ENCODE measurements at places on chromosomes 4 and X.

- no peak for DNase-seq
Observed at GRCh38 chr4:145670422-145670821, 9.5 kb upstream of the C4orf51 start.

DNA sequence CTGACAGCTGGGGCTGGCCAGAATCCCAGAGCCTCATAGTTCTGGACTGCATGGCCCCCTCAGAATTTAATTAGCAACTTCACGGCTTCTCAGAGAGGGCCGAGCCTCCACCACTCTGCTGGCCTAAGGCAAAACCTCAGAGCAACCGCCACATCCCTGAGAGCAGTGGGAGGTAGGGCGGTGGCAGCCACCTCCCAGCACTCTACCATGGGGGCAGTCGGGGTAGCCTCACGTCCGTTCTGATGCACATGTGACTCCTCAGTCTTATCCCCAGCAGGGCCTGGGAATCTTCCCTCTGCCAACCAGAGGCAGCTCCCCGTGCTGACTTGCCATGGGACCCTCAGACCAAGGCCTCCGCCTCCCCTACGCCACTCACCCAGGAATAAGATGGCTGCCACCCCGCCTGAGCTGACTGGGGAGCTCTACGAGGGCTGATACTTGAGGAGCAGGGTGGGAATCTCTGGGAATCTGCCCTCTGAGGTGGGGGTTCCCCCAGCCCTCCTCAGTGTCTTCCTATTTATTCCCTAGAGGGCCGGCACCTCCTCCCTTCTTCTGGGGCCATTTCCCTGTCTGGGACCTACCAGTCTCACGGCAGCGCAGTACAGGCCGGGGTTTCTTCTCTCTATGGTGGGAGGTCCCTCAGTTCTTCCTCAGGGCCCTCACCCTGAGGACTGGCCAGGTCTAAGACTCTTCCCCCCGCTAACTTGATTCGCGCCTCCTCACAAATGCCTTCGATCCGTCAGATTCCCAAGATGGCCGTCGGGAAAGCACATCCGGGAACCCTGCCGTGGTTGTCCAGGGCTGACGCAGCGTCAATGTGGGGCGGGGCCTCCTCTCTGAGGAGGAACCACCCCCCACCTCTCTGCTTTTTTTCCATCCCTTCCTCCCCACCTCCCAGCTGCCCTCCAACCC lies at the start of gene MAGEC2:
MAGEC2 (minus strand) TSS at position 769 of the 912 bp plus-strand sequence. CDS start 1,303 bp downstream, outside the sequence.
- DNase-seq, result no peak

DNA sequence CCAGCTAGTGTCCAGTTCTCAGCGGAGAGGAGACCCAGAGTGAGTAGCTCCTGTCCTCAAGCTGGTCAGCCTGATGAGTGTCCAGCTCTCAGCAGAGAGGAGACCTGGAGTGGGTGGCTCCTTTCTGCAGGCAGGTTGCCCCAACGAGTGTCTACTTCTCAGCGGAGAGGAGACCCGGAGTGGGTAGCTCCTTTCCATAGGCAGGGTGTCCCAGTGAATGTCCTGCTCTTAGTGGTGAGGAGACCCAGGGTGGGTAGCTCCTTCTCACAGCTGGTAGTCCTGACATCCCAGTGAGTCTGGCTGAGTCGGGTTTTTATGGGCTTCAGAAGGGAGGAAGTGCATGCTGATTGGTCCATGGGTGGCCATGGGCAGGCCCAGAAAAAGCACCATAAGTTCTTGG lies 55.7 kb upstream of the NUDT6 start:
- DNase-seq, result no peak

DNA sequence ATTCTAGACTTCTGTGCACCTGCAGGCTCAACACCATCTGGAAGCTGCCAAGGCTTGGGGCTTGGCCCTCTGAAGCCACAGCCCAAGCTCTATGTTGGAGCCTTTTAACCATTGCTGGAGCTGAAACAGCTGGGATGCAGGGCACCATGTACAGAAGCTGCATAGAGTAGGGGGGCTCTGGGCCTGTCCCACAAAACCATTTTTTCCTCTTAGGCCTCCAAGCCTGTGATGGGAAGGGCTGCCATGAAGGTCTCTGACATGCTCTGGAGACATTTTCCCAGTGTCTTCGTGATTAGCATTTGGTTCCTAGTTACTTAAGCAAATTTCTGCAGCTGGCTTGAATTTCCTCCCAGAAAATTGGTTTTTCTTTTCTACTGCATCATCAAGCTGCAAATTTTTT lies 999.3 kb upstream of the GRIA3 start:
- DNase-seq, result no peak

DNA sequence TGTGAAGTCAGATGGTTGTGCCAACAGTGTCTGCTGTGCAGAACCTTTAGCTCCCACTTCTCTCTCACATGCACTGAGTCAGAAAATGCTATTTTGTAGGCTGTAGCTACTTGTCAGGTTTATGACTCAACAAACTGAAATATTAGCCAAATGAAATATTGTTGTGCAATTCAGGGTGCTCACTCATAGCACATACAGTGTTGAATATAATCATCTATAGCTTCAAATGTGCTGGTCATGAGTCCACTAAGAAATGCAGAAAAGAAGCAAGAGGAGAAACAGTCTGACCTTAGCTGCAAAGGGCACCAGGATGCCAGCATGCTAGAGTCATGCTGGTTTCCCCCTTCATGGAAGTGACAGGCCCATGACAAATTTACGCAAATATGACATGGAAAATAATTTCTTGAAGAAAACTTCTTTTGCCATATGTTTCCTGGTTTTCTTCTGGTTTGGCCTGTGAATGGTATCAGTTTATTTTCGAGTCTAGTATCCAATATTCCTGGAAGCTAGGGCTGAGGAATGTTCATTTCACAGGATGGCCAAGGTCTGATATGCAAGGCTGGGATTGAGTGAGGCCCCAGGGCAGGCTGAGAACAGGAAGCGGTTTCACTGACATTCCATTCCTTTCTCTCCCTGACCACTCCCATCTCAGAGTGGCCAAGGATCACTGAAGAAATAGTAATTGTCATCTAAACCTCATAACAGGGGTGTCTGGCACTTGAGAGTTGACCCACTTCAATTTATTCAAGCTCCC lies 10.3 kb upstream of the CXCL2 start:
- DNase-seq, result no peak

Data from left forelimb (tissue), 1 donor.